ENCODE measurements at places on chromosomes 11 and 22.
A peak's percentile ranks its signal among the peaks of the same experiment; 100 is the strongest.

DNA sequence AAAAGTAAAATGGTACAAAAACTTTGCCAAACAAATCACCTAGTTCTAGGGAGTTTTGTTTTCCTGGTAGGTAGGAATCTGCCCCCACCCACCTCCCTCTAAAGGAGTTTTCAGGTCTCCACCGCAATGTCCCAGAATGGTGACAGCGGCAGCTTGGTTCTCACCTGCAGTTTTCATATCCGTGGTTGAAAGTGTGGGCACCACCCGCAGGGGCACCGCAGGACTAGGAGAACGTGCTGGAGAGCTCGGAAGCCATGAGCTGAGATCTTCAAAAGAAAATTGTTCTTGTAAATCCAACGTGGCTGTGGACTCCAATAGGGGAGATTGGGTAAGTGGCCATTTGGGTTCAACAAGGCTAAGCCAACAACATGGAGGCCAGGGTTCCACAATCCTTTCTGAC lies 10.8 kb downstream of the NFRKB start:
- no peak for DNase-seq

GRCh38 chr22:28792491-28793383 lies 7.6 kb downstream of the XBP1 start:
- no peak for DNase-seq

DNA sequence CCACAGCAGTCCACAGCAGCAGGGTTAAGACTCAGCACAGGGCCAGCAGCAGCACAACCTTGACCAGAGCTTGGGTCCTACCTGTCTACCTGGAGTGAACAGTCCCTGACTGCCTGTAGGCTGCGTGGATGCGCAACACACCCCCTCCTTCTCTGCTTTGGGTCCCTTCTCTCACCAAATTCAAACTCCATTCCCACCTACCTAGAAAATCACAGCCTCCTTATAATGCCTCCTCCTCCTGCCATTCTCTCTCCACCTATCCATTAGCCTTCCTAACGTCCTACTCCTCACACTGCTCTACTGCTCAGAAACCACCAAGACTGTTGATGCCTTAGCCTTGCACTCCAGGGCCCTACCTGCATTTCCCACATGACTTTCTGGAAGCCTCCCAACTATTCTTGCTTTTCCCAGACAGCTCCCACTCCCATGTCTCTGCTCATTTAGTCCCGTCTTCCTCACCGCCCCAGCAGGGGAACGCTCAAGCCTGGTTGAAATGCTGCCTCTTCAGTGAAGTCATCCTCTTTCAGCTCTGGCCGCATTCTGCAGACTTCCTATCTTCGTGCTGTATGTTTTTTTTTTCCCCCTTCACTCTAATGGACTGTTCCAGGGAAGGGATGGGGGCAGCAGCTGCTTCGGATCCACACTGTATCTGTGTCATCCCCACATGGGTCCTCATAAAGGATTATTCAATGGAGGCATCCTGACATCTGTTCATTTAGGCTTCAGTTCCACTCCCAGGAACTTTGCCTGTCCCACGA lies 3.3 kb downstream of the IL18BP start:
- DNase-seq = no peak

- no peak for DNase-seq
Observed at GRCh38 chr11:128931668-128932067, 11.0 kb downstream of the TP53AIP1 start.

- no peak for DNase-seq
Observed at GRCh38 chr22:42343531-42344081, 73.2 kb upstream of the TCF20 start.

GRCh38 chr11:88410656-88411055 lies 73.1 kb upstream of the CTSC start:
- DNase-seq = no peak

GRCh38 chr11:79101656-79102055 lies 339.2 kb downstream of the TENM4 start:
- no peak for DNase-seq

GRCh38 chr11:4436411-4436810 lies 12.7 kb upstream of the OR52K2 start:
- no peak for DNase-seq

GRCh38 chr11:2270322-2271076 lies at the start of gene ASCL2:
TSS of gene ASCL2 (minus strand) at chr11:2270588. CDS start at chr11:2270332, 256 bp downstream.
- DNase-seq = no peak

DNA sequence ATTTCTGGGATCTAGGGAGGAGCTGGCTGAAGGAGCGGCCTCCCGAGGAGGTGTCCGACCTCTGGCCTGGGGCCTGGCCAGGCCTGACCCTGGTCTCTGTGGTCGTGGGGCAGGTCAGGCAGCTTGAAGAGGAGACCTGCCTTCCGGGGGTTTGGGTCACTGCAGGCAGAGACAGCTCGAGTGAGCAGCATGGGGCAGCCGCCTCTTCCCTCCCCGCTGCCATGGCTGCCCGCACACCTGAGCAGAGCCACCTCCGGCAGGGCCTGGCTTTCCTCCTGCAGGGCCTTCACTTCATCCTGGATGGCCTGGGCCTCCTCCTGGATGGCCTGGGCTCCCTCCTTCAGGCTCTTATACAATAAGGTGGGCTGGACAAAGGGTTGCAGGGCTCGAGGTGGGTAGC lies 8.0 kb upstream of the NAALADL1 start:
- DNase-seq = no peak

- DNase-seq = no peak
Observed at GRCh38 chr11:73225851-73226250, 7.8 kb downstream of the P2RY2 start.

GRCh38 chr11:108939135-108939534 lies 274.3 kb downstream of the DDX10 start:
- DNase-seq = no peak

GRCh38 chr22:46953968-46954765 lies 191.7 kb downstream of the TBC1D22A start:
- no peak for DNase-seq

DNA sequence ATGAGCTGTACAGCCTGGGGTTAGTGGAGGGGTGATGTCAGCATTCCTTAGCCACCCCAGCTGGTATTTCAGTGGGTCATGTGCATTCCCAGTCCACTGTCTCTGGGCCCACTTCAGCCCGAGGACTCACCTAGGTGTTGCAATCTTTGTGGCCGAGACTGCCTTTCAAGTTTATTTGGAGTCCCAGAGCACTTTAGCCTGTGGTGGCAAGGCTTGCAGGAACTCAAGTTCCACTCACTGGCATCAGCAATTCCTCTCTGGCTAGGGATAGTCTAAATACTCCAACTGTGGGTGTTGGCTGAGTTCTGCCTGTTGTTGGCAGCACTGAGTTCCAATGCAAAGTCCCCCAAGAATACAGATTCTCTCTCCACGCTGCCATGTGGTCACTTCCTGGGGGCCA lies 191.6 kb upstream of the PGR start:
- DNase-seq = no peak

- DNase-seq = no peak
Observed at GRCh38 chr11:66915866-66916265, 42.3 kb downstream of the PC start.

DNA sequence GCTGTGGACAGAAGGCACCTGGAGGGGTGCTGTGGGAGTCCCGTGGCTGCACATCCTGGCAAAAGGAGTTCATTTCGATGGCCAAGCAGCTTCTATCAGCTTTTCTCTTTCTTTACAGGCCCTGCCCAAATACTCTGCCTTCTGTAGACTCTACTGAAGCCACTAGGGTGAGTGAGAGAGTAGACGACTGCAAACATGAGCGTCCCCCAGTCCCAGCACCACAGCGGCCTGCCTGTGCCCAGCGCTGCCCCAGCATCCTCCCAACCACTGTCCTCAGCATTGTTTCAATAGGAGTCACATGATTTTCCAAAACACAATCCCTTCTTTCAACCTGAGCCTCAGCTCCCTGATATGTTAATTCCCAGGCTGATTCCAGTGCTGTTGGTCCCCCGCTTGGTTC lies 110.0 kb downstream of the KIRREL3 start:
- no peak for DNase-seq

GRCh38 chr11:74084796-74085541 lies 76.1 kb upstream of the UCP3 start:
- DNase-seq = no peak

- no peak for DNase-seq
Observed at GRCh38 chr11:105224482-105225253, 85.1 kb upstream of the CARD18 start.

GRCh38 chr11:109521571-109522086 lies 99.6 kb downstream of the C11orf87 start:
- no peak for DNase-seq

DNA sequence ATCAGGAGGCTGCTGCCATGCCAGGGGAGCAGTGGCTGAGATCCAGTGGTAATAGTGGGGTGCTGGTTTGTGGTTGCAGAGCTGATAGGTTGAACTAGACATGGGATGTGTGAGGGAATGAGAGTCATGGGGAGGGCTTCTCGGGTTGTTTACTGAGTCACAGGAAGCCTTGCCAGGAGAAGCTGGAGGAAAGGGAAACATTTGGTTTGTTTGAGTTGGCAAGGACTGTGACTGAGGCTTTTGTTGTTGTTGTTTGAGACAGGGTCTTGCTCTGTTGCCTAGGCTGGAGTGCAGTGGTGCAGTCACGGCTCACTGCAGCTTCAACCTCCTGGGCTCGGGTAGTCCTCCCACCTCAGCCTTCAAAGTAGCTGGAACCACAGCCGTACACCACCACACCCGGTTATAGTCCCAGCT lies 49.3 kb downstream of the CABIN1 start:
- peak; percentile 33 for DNase-seq

GRCh38 chr22:41772198-41772597 lies 28.3 kb upstream of the CCDC134 start:
- no peak for DNase-seq

DNA sequence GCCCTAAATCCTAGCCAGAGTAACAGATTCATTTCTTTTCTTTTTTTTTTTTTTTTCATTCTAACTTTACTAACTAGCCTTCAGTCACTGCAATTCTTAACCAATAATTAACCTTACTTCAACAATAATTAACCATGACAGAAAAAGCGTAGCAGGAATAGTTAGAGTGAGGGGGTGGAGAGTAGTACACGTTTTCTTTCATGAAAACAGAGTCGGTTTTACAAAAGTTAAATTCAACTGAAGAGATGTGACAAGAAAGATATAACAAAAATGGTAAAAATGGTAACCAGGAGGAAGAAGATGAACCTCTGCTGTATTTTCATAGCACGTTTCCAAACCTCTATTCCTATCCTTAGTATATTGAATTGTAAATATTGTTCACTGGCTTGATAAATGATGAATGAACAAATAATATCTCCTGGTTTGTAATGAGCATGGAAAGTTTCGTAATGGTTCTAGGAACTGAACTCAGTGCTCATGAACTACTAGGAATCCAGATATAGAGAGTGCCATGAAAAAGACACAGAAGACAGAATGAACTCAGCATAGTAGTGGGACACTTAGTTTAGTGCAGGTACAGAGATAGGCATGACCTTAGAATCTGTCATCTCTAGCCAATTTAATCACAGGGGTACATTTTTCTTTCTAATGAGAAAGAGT lies 116.5 kb upstream of the ANO5 start:
- DNase-seq = no peak

- DNase-seq = no peak
Observed at GRCh38 chr11:86673055-86673843, 833 bp upstream of the ME3 start.

- DNase-seq = no peak
Observed at GRCh38 chr22:19872779-19873137, 18.1 kb upstream of the GNB1L start.

DNA sequence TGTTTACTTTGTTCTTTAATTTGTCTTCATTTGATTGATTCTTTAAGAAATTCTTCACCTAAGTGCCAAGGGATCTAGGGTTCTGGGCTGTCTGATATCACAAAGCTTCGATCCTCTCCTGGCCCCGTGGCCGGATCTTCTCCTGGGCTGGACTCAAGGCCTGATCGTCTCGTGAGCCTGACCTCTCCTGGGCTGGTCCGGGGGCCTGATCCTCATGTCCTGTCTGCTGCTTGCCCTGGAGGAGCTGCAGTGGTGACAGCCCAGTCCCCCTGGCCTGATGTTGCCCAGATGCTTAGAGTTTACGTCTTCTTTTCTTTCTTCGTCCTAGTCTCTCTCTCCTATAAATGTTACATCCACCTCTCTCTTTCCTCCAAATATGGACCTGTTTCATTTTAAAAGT lies 3.3 kb downstream of the NADSYN1 start:
- no peak for DNase-seq

Measured in retinal pigment epithelial cell (primary cell).